ENCODE measurements at places on chromosomes 6 and 20. TPM values are rescaled to one million over a fixed set of nuclear protein-coding genes. Genes with fewer than 3 reads are reported as not detected.

- DNase-seq = no peak
Observed at GRCh38 chr6:21085643-21086042, 507.9 kb upstream of the SOX4 start.

- DNase-seq = peak; percentile 74
Observed at GRCh38 chr6:145929037-145929633, 35.0 kb downstream of the SHPRH start.

DNA sequence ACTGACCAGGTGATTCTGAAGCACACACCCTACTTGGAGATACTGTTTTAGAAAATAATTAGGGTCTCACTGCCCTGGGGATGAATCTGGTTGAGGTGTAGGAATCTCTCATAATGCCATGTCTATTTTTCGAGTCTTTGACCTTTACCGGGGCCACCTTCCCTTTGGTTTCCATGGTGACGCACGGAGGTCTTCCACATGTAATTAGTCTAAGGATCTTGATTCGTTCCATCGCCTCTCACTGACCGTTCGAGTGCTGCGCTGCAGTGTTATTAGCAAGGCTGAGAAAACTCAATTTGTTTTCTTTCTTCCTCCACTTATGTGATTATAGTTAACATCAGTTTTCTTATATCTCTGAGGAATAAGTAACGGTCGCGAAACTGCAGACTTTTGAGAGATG, 144.3 kb upstream of the SPACA1 start:
- no peak for DNase-seq

- DNase-seq = no peak
Observed at GRCh38 chr20:1015181-1015580, 13.1 kb upstream of the RSPO4 start.

DNA sequence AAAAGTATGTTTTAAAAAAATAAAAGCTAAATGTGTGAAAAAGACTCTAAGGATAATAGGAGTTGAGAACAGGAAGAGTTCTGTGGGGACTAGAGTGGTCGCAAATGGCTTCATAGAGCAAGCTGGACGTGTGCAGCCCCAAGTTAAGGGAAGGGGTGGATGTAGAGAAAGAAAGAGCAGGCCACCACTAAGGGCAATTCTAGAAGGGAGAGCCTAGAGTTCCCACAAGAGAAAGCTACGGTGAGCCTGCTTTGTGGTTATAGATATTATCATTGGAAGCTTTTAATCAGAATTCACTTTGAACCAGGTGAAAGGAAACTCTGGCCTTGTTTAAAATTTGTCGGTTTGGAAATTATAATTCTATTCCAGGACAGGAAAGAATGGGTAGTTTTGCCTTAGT, 101.6 kb downstream of the HIVEP2 start:
- DNase-seq = no peak

GRCh38 chr6:156760377-156760776, 16.8 kb upstream of the ARID1B start:
- no peak for DNase-seq

DNA sequence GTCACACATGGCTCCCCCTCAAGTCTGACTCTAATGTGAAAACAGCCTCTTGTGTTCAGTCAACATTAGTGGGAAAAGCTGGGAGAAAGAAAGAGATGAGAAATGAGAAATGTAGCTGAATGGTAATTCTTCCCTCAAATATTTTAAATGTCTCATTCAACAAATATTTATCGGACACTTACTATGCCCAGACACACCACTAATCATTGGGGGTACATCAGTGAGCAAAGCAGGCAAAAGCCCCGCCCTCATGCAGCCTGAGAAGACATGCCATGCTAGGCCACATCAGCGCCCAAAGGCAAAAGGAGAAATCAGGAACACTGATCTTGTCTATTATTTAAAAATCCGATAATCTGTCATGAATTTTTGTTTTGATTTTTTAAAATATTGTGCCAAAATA, 89.9 kb upstream of the ASF1A start:
- DNase-seq = peak; percentile 28

DNA sequence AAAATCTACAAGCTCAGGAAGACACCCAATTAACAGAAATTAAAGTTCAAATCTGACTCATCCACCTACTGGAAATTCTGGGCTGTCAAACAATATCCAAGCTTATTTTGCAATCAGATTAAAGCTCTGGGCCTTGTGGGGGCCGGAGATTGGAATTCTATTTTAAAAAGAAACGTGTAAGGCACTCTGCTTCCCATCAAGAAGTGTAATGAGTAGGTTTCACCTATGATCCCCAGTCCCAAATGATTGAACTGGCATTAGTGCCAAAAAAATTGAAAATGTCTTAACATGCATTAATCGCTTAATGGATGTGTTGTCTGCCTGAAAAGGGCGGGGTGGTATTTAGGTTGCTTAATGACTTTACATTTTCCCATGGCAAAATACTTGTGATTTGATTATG, 542.4 kb upstream of the BTBD3 start:
- DNase-seq = peak; percentile 47

GRCh38 chr6:134909701-134910592, 40.0 kb downstream of the ALDH8A1 start:
- DNase-seq = peak; percentile 27

GRCh38 chr6:94735270-94735669, 842.1 kb upstream of the MANEA start:
- DNase-seq = no peak

Gene ULBP2
- 1.8 TPM for total RNA-seq

Gene ADTRP
- 1.3 TPM for total RNA-seq

Gene OR12D2
- not detected for total RNA-seq

Gene ANKEF1
- 3.5 TPM for total RNA-seq

Gene DSP
- total RNA-seq = under 0.01 TPM

Gene GSTA4
- total RNA-seq = 54.0 TPM

Gene HSPA1L
- total RNA-seq = 3.1 TPM

Measured in fibroblast of lung (primary cell).